ENCODE measurements at places on chromosomes 1 and 21. TPM values are rescaled to one million over a fixed set of nuclear protein-coding genes. Genes with fewer than 3 reads are reported as not detected.

DNA sequence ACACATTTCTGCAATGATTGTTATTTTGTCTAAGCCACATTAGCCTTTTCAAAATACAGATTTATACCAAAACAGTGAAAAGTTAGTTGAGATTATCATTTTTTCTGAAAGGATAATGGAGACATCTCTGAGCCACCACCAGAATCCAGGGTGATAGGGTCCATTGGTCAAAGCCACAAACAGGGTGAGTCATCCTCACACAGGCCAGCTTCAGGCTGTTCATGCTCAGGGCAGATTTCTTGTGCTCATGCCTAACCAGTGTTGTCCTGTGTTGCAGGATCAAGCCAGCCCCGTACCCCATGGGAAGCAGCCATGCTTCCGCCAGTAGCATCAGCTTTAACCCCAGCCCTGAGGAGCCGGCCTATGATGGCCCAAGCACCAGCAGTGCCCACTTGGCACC, 13.4 kb downstream of the ELOA start:
- DNase-seq, result no peak

Gene LAPTM5
- total RNA-seq, result 7.4 TPM

- DNase-seq, result no peak
These were observed 72.4 kb downstream of the DMRTA2 start for GRCh38 chr1:50350868-50351267.

Gene SLAMF1
- not detected for total RNA-seq

GRCh38 chr1:246208105-246208504, 299.0 kb downstream of the SMYD3 start:
- no peak for DNase-seq

All from esophagus squamous epithelium (tissue), 5 donors.